ENCODE measurements at places on chromosomes 4 and X. TPM values are rescaled to one million over a fixed set of nuclear protein-coding genes. Genes with fewer than 3 reads are reported as not detected.

Gene MAOB
- 0.39 TPM for total RNA-seq

Gene TRIM75
- total RNA-seq, result not detected

Gene TMEM184C
- total RNA-seq, result 19.4 TPM

Gene MMRN1
- total RNA-seq, result 0.24 TPM

Gene SCRG1
- not detected for total RNA-seq

Measured in epithelial cell of alveolus of lung (primary cell).